ENCODE measurements at places on chromosomes 12 and 14.

- no peak for DNase-seq
Measured at GRCh38 chr12:25997201-25997963, 38.9 kb downstream of the RASSF8 start.

DNA sequence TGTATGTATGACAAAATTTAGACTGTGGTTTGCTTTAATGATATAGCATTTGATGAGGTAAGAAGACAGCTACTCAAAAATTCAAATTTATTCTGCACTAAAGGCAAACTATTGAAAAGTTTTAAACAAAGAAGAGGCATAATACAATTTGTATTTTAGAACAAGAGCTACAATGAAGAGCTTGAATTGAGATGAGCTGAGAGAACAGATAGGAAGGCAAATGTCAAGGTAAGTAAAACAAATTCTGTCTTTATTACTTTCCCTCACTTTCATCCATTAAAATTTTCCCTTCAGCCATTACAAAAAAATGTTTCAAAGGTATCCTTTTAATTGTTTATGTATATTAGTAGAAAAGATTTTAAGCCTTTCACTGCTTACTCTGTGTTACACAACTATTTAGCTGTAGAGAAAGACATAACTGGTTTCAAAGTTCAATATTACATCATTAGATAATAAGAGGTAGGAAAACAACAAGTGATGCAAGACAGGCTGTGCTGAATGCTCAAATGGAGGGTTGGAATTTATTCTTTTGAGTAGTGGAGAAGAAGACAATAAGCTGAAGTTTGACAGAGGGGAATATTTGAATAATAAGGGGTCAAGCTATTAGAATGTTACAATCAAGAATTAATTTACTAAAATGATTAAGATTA is 1334.1 kb downstream of the FSCB start:
- no peak for DNase-seq

DNA sequence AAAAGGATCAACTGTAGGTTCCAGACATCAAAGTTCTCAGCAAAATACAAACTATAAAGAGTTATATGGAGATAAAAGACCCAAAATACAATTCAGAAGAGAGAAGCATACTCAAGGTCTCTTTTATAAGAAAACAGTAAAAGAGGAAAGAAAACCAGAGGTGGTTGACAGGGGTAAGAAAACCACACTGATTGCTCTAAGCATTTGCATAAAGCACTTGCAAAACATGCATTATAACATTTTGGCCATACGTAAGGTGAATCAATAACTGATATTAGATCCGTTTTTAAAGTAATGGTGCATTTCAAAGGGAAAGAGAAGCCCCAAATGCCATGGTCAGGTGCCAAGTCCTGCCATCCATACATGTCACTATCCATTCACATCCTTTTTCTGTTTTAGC is 5.9 kb downstream of the DDHD1 start:
- DNase-seq, result no peak

- no peak for DNase-seq
Measured at GRCh38 chr14:40336846-40337245, 904.6 kb upstream of the FBXO33 start.

DNA sequence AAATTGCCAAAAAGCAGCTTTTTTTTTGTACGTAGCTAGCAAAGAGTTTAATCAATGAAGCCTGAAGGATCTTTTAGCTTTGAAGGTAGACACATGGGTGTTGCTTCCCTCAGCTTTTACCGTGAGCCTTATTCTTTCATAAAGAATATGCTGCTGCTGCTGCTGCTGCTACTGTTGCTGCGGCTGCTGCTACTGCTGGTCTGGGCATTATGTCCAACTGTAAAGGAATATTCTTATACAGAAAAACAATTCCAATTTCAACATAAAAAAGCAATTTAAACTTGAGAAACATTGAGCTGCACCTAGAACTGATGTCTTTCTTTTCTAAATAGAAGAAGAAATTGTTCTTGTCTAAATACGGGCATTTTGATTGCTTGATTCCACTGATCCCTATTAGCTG is 38.9 kb upstream of the PPP1R12A start:
- DNase-seq, result no peak

DNA sequence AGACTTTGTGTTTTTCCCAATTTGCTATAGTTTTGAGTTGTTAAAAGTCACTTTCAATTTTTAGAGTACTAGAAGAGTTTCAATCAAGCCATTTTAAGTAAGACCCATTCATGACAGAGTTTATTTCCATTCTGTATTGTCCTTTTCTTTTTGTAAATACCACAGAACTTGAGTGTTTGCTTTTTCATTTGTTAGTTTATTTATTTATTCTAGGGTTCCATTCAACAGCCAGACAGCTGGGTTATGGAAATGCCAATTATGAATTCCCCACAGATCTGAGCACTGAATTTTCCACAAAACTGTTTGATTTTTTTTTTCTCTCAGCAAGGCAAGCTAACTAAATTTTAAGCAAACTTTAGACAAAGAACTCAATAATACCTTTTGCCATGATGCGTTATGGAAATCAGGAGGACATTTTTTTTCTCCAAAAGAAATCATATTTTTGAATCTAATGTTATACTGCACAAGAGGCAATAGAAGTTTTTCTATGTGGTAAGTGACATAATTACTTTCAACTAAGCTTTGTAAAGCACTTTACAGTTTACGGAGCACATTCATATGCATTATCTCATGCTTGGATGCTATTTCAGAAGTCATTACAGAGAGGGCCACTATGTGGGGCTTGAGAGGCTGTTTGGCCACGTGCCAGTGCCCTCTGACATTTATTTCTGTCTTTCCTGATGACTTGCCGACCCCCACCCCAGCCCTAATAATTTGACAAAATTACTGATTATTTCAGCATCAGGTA is 181.5 kb downstream of the VRK1 start:
- no peak for DNase-seq
